Activated naive CD4-positive, alpha-beta T cell treated with anti-CD3 and anti-CD28 coated beads for 36 hours (primary cell): ENCODE measurements at places on chromosomes 12 and 14. TPM values are rescaled to one million over a fixed set of nuclear protein-coding genes. Genes with fewer than 3 reads are reported as not detected.

DNA sequence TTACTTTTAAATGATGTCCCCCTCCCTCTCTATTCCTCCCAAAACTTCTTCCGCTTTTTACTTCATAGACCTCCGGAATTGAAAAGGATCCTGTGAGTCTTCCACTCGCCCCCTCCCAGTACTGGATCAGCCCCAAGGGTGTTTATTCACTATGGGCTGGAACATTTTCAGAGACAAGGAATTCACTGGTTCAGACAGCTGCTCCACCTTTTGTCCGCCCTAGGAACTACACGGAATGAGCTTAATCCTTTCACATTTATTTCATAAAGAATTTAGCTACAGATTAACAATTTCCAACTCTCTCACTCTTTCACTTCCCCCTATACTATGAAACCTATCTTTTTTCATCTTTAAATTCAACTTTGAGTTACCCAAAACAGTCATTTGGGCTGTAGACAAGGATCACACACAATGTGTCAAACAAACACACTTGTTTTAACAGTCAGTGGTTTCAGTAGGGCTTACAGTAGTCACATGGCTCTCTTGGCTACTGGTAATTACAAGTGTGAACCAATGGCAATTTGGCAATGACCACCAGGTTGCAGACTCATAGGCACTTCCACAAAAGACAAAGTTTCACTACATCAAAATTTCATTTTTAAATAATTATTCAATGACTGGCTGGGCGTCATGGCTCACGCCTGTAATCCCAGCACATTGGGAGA lies 20.6 kb downstream of the CNIH1 start:
- DNase-seq = peak; percentile 37
- peaks cover 2% of the 10 kb centered on the region for H3K36me3 ChIP-seq
- H3K27me3 ChIP-seq = no peaks in the 10 kb centered on the region
- H3K27ac ChIP-seq = no peak overlapping the region
- no peak overlapping the region for H3K4me3 ChIP-seq
- peaks cover 10% of the 10 kb centered on the region for H3K4me1 ChIP-seq

GRCh38 chr14:54784060-54784459 lies 118.6 kb downstream of the GCH1 start:
- no peak overlapping the region for H3K27ac ChIP-seq
- H3K4me1 ChIP-seq = peaks cover 3% of the 10 kb centered on the region
- H3K36me3 ChIP-seq = no peaks in the 10 kb centered on the region
- no peak overlapping the region for H3K4me3 ChIP-seq

DNA sequence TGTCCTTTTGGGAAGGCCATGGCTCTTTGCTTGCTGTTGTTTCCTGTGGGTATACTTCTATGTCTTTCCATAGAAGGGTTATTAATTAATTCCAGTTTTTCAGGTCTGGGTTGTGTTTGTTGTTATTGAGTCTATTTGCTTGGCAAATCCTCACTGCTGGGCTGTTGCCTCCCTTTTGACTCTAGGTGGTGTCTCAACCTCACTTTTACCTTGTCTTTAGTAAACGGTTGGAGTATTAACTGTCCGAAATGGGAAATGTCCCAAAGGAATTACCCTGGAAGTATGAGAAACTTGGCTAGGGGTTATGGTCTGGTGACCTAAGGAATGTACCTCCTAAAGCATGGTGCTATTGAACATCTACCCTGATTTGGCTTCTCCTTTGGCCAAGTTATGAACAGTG lies 16.7 kb downstream of the PRH1 start:
- no peak overlapping the region for H3K27ac ChIP-seq
- DNase-seq = no peak
- no peak overlapping the region for H3K4me3 ChIP-seq
- no peaks in the 10 kb centered on the region for H3K27me3 ChIP-seq
- peaks cover 20% of the 10 kb centered on the region for H3K36me3 ChIP-seq

- H3K36me3 ChIP-seq = no peaks in the 10 kb centered on the region
- DNase-seq = no peak
- no peaks in the 10 kb centered on the region for H3K4me1 ChIP-seq
- H3K4me3 ChIP-seq = no peak overlapping the region
- H3K27me3 ChIP-seq = no peaks in the 10 kb centered on the region
Measured at GRCh38 chr12:30142301-30142700, 358.6 kb upstream of the TMTC1 start.

Gene SYNDIG1L
- not detected for total RNA-seq

DNA sequence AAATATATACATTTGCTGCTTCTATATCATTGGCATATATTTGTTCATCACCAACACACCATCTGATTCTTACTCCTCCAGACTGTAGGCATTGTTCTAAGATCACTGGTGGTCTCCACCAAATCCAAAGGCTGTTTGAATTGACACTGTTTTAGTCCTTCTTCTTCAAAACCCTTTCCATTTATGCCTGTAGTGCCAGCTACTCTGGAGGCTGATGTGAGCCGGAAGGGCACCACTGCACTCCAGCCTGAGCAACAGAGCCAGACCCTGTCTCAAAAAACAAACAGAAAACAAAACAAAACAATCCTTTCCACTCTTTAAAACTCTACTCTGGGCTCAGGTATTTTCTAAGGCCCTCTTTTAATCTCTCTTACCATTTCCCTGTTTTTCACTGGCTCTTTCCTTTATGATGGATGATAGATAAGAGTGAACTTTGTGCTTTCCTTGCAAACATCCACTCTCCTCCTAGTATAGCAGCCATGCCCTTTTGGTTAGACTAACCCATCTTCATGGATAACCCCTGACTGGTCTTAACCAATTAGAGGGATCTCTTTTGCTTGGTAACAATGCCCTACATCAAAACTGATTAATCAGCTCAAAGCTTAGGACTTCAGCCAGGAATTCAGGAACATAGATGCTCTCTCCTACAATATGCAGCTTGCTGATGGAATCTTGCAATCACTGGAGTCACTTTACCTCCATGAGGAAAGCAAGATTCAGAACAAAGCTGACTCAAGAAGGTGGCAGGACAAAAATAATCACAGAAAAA lies 24.9 kb downstream of the SPTSSA start:
- H3K36me3 ChIP-seq = no peaks in the 10 kb centered on the region
- H3K4me1 ChIP-seq = no peaks in the 10 kb centered on the region
- no peak for DNase-seq
- no peak overlapping the region for H3K4me3 ChIP-seq
- H3K27me3 ChIP-seq = no peaks in the 10 kb centered on the region
- no peak overlapping the region for H3K27ac ChIP-seq

DNA sequence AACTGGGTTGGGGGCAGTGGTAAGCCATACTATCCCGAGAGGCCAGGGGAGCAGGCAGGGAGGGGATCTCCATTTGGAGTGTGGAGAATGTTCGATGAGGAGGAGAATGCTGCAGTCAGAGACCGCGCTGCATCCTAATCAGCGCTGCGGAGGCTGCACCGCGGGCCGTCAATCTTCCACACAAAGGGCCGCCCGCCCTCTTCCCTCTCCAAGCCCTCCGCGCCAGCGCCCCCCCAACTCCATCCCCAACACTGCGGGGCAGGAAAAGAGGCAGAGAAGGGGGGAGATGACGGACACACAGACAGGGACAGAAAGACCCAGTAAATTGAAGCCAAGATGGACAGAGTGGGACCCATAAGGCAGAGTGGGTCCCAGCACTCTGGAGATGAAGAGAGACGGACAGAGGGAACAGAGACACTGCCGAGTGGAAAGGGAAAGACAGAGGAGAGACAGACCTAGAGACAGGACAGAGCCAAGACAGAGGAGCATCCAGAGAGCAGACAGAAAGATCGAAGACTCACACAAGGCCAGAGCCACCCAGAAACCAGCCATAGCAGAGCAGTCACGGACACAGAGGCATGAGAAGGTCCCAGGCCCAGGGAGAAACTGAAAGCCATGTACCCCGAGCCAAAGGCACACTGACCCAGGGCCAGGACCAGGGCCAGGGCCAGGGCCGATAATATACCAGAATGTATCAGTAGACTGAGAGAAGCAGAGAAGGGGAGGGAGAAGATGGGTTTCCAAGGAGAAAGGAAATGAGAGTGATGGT lies 3.5 kb downstream of the CISTR start:
- H3K4me3 ChIP-seq = no peak overlapping the region
- H3K27ac ChIP-seq = no peak overlapping the region
- H3K36me3 ChIP-seq = no peaks in the 10 kb centered on the region
- peaks cover 8% of the 10 kb centered on the region for H3K4me1 ChIP-seq

DNA sequence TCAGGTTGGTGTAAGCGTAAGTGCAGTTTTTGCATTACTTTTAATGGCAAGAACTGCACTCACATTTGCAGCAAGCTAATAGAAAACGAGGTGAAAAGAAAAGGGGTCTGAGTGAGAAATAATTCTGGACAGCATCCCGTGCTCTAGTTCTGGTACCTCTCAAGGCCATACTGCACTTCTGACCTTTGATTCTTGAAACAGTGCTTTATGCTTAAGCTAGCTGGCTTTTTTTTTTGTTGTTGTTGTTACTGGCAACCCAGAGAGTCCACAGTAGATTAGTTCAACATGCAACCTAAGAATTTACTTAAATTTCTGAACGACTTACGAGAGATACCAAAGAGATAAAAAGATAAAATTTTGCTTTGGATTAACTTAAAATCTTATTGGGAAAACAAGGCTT lies 75.2 kb upstream of the PRKD1 start:
- H3K4me3 ChIP-seq = no peak overlapping the region
- no peak overlapping the region for H3K27ac ChIP-seq
- H3K4me1 ChIP-seq = no peaks in the 10 kb centered on the region
- H3K36me3 ChIP-seq = no peaks in the 10 kb centered on the region
- no peak for DNase-seq

Gene FERMT2
- 3.0 TPM for total RNA-seq

- peaks cover 22% of the 10 kb centered on the region for H3K36me3 ChIP-seq
- no peak overlapping the region for H3K27ac ChIP-seq
- H3K27me3 ChIP-seq = no peaks in the 10 kb centered on the region
Measured at GRCh38 chr14:103347091-103347815, 13.2 kb downstream of the EIF5 start.

Gene SLC24A4
- total RNA-seq = not detected

DNA sequence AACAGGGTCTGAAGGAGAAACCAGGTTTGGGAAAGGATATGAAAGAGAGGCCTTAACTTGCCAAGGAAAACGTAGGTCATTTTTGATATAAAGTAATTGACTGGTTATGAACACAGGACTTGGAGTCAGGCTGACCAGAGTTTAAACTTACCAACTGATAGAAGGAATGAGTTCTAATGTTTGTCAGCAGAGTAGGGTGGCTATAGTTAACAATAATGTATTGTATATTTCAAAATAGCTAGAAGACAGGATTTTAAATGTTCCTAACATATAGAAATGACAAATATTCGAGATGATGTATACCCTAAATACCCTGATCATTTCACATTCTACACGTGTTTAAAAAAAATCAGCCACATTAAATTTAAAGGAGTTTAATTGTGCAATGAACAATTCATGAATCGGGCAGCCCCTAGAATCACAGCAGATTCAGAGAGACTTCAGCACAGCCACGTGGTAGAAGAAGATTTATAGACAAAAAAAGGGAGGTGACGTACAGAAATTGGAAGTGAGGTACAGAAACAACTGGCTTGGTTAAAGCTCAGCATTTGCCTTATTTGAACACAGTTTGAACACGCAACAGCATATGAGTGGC lies 52.5 kb upstream of the PLEKHG7 start:
- peaks cover 2% of the 10 kb centered on the region for H3K27me3 ChIP-seq
- DNase-seq = no peak
- H3K27ac ChIP-seq = no peak overlapping the region
- no peaks in the 10 kb centered on the region for H3K36me3 ChIP-seq

DNA sequence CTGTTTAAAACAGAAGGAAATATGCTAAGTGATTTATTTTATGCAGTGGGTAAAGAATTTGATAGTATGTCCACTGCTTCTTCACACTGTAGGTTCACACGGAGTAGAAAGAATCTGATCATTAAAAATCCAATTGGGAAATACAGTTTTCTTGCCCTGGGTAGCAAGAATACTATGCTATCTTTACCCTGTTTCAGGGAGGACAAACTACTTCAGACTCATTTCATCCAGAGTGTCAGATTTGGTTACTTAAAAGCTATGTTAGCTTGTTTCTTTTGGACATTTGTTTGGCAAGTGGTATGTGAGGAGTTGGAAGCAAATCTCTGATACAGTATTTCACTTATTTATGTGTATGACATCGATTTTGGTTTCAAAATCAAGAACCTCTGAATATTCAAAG lies 4.3 kb downstream of the FRS2 start:
- H3K4me1 ChIP-seq = peaks cover 57% of the 10 kb centered on the region
- no peak for DNase-seq
- no peaks in the 10 kb centered on the region for H3K27me3 ChIP-seq
- H3K27ac ChIP-seq = no peak overlapping the region
- peaks cover 5% of the 10 kb centered on the region for H3K36me3 ChIP-seq
- H3K4me3 ChIP-seq = no peak overlapping the region

DNA sequence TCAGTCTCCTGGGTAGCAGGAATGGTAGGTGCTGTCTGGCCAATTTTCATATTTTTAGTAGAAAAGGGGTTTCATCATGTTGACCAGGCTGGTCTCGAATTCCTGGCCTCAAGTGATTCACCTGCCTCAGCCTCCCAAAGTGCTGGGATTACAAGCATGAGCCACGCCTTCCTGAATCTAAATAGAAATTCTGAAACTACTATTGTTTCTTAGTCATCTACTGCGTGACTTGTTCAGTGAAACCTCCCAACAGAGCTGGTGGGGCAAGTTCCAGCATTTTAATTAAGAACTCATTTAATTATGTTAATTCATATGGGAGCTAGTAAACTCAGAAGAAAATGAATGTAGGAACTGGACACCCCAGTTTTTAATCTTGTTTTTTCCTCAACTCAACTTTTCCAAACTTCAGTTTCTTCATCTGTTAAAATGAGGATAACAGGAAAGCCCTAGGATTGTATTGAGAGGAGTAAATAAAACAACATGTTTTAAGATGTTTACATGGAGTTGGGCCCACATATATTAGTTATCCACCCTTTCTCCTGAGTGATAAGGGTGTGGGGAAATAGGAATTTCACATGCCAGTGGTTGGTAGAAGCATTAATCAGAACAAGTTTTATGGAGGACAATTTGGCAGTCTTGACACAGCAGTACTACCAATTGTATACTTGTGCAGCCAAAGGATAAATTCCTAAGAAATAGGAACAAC lies 335.8 kb upstream of the E2F7 start:
- H3K36me3 ChIP-seq = no peaks in the 10 kb centered on the region
- no peaks in the 10 kb centered on the region for H3K27me3 ChIP-seq
- DNase-seq = no peak
- H3K27ac ChIP-seq = no peak overlapping the region
- no peak overlapping the region for H3K4me3 ChIP-seq

GRCh38 chr14:70882776-70883492 lies 24.3 kb upstream of the PCNX1 start:
- peak; percentile 39 for DNase-seq
- no peaks in the 10 kb centered on the region for H3K36me3 ChIP-seq
- H3K4me3 ChIP-seq = no peak overlapping the region
- peaks cover 2% of the 10 kb centered on the region for H3K27me3 ChIP-seq

GRCh38 chr12:53579545-53579955 lies 46.6 kb downstream of the ATF7 start:
- H3K36me3 ChIP-seq = peaks cover 9% of the 10 kb centered on the region
- H3K27ac ChIP-seq = no peak overlapping the region
- no peaks in the 10 kb centered on the region for H3K27me3 ChIP-seq
- H3K4me3 ChIP-seq = no peak overlapping the region
- peaks cover 31% of the 10 kb centered on the region for H3K4me1 ChIP-seq

GRCh38 chr14:33509454-33509853 lies 441.4 kb downstream of the EGLN3 start:
- H3K4me3 ChIP-seq = no peak overlapping the region
- no peaks in the 10 kb centered on the region for H3K4me1 ChIP-seq
- DNase-seq = no peak
- H3K36me3 ChIP-seq = no peaks in the 10 kb centered on the region
- no peaks in the 10 kb centered on the region for H3K27me3 ChIP-seq
